Trophoblast cell (in vitro differentiated cells and primary cell): ENCODE measurements at places on chromosomes 12 and 14.

- peak; percentile 71 for DNase-seq
Observed at GRCh38 chr12:80044694-80045046, 54.7 kb upstream of the OTOGL start.

- DNase-seq, result no peak
Observed at GRCh38 chr14:91027561-91027960, 32.9 kb downstream of the RPS6KA5 start.

DNA sequence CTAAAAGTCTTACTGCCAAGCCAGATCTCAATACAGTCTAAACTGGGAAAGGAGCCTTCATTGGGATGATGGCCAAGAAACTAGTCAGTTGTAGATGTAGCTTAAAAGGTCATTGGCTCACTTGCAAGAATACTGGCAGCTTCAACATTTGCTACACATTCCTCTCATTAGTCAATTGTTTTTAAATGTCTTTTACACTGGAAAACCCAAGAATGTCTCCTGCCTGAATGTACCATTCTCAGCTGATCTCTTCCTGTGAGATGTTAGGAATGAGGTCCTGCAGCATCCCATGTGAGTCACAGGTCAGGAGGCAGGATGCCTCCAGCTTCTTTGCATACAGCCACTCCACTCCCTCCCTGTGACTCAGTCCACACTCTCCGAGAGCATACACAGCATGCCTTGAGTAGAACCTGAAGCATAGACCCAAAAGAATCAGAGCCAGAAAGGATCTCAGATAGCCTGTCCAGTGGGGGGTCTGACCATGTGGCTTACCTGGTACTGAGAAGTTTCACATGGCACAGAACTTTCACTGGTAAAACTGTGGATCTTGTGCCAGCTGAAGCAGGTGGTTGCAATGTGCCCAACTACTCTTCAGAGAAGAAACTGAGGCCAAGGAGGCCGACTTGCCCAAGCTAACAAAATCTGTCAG is 56.0 kb upstream of the HECTD1 start:
- DNase-seq, result peak; percentile 97

GRCh38 chr12:21155522-21156351 is 24.7 kb downstream of the SLCO1B1 start:
- no peak for DNase-seq

GRCh38 chr12:96064271-96064670 is 28.9 kb upstream of the LTA4H start:
- DNase-seq, result no peak

- DNase-seq, result no peak
Observed at GRCh38 chr12:48442179-48442847, 30.0 kb upstream of the ANP32D start.

- DNase-seq, result peak; percentile 47
Observed at GRCh38 chr12:53078425-53079225, 565 bp downstream of the SPRYD3 start.

DNA sequence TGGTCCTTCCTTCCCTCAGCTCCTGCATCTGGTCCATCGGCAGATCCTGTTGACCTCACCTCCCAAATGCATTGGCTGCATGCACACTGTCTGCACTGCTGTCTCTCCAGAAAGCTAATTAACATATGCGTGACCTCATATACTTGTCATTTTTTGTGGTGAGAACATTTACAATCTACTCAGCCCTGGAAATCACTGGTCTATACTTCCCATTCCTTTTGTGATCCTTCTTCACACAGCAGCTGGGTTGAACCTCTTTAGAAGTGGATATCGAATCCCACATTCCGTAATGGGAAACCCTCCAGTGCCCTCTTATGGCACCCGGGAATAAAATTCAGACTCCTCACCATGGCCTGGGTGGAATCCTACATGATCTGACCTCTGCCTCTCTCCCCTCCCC is 45.0 kb downstream of the SMOC1 start:
- no peak for DNase-seq

- no peak for DNase-seq
Observed at GRCh38 chr12:133206390-133206789, 25.1 kb downstream of the ZNF268 start.

GRCh38 chr14:98136012-98136789 is 1135.8 kb downstream of the BCL11B start:
- DNase-seq, result no peak

GRCh38 chr14:34853041-34853440 is 22.1 kb downstream of the BAZ1A start:
- no peak for DNase-seq

GRCh38 chr14:88039197-88039596 is 34.3 kb downstream of the GPR65 start:
- no peak for DNase-seq

- DNase-seq, result no peak
Observed at GRCh38 chr12:21773806-21774205, 700 bp downstream of the KCNJ8 start.

DNA sequence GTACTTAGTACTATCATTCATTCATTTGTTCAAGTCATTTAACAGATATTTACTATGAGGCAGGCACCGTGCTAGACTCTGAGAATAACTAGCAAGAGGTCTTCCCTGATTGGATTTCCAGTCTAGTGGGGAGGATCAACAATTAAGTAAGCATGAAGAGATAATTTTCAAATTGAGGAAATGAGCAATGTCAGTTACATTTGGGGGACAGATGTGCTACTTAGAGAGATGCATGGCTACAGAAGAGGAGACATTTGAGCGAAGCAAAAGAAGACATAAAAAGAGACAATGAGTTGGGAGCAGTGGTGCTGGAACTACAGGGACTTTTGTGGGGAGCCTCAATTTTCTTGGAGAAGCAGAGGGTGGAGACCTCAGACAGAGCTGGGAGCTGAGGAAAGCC is 7.7 kb downstream of the KCNA5 start:
- no peak for DNase-seq

GRCh38 chr14:76104802-76105355 is 46.8 kb upstream of the GPATCH2L start:
- no peak for DNase-seq

DNA sequence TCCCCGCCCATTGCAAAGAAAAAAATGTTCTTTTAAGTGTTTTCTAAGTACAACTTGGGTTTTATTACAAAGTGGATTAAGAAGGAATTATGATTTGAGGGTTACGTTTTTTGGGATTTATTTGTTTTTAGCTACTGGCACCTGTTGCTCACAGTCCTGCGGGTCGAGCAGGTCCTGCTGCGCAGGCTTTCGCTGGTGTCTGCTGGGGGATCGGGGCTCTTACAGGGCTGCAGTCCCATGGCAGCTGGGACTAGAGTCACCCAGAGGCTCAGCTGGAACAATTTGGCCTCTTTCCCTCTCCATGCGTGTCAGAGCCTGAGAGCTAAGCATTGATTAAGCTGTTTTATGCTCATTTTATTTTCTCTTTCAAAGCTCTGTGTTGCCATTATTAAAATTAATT is 55.6 kb upstream of the DYNC1H1 start:
- no peak for DNase-seq

DNA sequence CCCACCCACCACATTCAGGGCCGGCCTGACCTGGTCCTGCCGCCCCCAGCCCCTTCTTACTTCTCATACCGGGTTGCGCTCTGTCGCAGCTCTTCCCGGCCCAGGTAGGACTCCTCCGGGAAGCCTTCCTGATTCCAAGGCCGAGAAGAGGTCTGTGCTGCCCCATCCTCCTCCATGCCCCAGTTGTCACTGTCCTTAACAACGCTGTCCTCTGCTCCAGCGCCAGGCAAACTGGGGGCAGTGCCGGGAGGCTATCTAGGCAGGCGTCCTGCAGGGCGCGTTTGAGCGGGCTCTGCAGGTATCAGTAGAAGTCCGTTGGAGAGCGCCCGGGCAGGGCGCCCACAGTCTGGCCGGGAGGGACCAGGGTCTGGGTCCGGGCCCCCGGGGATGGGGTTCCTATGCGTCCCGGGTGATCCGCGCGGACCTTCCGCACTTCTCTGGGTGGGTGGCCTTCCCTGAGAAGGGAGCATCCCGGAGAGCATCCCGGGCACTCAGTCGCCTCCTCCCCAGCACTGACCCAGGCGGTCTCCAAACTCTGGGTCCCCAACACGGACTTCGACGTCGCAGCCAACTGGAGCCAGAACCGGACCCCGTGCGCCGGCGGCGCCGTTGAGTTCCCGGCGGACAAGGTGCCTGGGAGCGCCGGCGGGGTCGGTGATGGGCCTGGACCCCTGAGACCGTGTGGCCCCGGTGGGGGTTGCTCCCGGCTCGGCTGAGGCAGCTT is 900 bp downstream of the AMN start:
- no peak for DNase-seq

DNA sequence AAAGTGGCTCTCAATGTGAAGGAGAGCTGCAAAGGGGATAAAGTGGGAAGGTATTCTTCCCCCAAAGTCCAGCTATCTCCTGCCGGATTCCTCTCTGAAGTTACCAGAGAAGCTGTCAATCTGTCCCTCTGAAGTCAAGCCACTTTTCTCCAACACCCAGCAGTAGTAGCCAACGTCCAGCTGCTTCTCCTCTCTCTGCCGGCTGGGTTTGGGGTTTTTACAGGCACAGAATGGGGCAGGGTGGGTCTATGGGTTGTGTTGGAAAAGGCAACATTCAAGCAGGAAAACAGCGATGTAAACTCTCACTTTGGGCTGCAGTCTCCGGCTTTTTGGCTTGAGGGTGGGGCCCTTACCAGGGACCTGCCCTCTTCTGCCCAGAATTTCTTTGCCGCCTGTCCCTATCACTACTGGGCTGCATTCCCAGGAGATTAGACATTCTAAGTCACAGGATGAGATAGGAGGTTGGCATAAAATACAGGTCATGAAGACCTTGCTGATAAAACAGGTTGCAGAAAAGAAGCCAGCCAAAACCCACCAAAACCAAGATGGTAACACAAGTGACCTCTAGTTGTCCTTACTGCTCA is 16.3 kb downstream of the CAPZA3 start:
- DNase-seq, result no peak

DNA sequence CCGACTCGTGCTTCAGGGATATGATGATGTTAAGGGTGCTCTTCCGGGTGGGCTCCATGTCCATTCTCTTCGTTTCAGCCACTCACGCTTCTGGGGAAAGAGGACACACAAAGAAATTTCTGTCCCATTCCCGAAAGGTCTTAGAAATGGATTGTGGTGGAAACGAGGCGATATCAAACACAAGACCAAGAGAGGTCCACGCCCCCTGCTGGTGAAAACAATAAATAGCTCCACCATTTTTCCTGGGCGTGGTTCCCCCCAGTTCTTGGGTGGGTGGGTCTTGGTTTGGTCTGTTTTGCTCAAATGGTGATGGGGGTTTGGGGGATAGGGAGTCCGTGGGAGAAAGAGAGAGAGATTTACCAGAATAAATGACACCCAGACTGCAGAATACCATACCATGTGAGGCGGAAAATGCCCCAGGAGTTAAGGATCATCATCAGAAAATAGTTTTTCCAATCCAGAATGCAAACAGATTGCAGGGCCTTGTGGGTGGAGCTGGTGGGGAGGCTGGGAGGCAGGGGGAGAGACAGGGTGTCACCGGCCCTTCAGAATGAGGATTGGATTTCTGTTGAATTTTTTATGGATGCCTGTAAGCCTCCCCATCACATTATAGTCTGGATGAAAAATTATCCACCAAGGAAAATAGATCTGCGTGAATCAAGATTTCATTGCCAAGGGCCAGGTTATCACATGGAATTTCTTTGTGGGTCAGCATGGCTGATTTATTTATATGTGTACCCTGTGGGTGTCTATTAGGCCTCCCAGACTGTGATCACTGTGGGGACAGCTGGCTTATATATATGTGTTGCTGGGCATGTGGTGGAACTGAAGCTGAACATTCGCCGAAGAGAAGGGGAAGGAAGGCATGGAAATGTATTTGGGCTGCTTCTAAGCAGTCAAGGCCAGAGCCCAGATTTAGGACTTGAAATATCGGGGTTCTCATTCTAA is 55.8 kb downstream of the SRRM4 start:
- peak; percentile 61 for DNase-seq

DNA sequence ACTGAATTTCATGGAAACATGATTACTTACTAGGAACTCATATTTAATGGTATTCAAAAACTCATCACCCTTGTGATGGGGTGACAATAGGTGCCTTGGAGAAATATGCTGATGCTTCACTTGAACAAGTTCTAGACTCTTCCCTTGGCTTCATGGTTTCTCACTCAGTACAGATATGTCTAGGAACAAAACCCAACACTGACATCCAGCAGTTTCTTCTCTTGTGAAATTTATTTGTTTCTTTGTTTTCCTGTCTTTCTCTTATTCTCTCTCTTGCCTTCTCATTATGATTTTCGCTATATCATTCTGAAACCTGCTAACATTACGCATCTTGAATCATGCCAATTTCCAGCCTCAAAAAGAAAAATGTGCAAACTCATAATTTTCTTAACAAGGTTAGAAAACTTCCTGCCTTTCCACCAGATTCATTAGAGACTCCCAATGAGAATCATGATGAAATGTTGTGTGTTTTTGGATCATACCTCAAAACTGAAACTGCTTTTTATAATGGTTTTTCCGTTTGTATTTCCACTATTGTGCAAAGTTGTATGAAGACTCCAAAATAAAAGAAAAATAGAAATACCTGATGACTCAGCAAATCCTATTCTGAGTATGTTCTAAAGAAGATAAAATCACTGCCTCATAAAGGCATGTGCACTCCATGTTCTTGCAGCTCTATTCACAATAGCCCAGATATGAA is 1021.5 kb downstream of the TMEM121 start:
- DNase-seq, result no peak

GRCh38 chr14:79056879-79057278 is 886.7 kb downstream of the NRXN3 start:
- no peak for DNase-seq

- peak; percentile 70 for DNase-seq
Observed at GRCh38 chr12:82870771-82871377, 184.2 kb downstream of the TMTC2 start.

GRCh38 chr12:19544353-19544752 is 105.1 kb downstream of the AEBP2 start:
- no peak for DNase-seq

GRCh38 chr12:93442411-93443340 is 929 bp upstream of the UBE2N start:
- no peak for DNase-seq

- no peak for DNase-seq
Observed at GRCh38 chr12:76864791-76865400, 13.9 kb downstream of the CSRP2 start.

GRCh38 chr14:89947344-89947743 is 7.2 kb downstream of the EFCAB11 start:
- no peak for DNase-seq

GRCh38 chr12:109448272-109448671 is 28.8 kb downstream of the KCTD10 start:
- no peak for DNase-seq

- peak; percentile 28 for DNase-seq
Observed at GRCh38 chr12:132729541-132730320, 19.1 kb downstream of the PGAM5 start.

GRCh38 chr12:46517579-46517962 is 145.0 kb upstream of the SLC38A2 start:
- DNase-seq, result no peak

GRCh38 chr12:117090816-117091711 is 8.2 kb downstream of the TESC start:
- DNase-seq, result no peak

DNA sequence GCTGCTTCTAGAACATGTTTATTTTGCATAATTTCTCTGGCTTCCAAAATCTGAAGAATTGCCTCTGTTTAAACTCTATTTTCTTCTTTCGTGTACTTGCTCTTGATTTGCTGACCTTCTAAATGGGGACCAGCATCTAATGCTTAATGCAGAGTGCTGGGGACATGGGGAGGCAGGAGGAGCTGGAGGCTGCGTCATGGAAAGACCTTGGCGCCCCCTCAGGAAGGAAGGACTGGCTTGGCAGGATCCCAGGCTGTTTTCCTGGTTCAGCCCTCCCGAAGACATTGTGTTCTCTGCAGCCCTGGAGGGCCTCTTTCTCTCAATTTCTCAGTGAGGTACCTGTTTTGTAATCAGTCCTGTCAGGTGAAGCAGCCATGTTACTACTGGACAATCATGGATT is 5.5 kb downstream of the PRKCH start:
- DNase-seq, result no peak
